ENCODE measurements at places on chromosomes 3 and 15. TPM values are rescaled to one million over a fixed set of nuclear protein-coding genes. Genes with fewer than 3 reads are reported as not detected.

Gene PRKCI
- 56.7 TPM for total RNA-seq

Gene SCN5A
- 2.7 TPM for total RNA-seq

Gene TICRR
- total RNA-seq, result 0.22 TPM

Gene SLC24A5
- total RNA-seq, result 0.89 TPM

DNA sequence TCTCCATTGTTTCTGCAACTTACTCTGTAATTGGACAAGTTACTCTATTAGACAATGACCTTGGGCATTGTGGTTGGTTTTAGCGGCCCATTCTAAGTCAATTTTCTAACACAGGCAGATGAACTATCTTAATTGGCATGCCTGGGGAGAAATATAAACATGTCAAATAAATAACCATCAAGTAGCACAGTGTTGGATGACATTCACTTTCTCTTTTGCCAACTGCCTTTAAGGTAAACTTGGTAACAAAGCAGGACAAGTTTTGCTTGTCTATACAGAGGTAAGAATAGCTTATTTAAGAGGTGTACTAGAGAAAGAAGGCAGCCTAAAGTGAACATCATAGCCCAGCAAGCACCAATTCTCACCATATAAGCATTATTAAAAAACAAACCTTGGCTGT, 599.6 kb downstream of the GBE1 start:
- no peak for DNase-seq

- no peak for DNase-seq
Measured at GRCh38 chr3:40701016-40701588, 176.3 kb downstream of the ZNF621 start.

DNA sequence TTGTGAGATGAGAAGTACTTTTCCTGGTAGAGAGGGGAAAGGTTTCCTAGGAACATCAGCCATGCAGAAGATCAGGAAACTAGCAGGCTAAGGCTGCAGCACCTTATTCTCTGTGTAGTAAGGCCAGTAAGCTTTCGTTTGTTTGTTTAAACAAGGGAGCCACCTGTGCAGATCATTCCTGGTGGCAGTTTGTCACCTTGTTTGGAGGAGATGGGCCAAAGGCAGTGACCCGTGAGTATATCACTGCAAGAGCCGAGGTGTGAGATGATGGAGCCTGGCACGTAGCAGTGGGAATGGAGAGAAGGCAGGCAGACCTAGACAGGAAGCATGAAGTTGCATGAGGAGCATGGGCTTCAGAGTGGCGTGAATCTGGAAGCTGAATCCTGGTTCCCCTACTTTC, 19.6 kb downstream of the ATG7 start:
- no peak for DNase-seq

GRCh38 chr15:44542596-44542995, 5.6 kb downstream of the EIF3J start:
- no peak for DNase-seq

DNA sequence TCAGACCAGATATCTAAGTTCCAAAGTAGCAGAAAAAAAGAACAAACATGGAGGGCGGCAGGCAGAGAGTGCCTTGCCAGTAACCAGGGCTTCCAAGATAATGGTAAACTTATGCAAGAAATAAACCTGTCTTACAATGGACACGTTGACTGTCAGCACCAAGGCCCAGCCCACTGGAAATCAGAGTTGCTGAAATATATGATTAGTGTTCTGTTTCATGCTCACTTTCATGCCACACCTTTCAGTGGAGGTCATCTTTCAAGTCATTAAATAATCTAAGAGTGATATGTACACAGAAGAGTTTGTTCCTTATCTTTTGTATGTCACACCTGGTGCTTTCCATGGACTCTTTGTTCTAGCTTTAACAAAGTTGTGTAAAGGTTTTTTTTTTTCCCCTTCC, 358.1 kb downstream of the MECOM start:
- DNase-seq, result no peak

GRCh38 chr3:188465311-188465710, 311.4 kb downstream of the LPP start:
- no peak for DNase-seq

DNA sequence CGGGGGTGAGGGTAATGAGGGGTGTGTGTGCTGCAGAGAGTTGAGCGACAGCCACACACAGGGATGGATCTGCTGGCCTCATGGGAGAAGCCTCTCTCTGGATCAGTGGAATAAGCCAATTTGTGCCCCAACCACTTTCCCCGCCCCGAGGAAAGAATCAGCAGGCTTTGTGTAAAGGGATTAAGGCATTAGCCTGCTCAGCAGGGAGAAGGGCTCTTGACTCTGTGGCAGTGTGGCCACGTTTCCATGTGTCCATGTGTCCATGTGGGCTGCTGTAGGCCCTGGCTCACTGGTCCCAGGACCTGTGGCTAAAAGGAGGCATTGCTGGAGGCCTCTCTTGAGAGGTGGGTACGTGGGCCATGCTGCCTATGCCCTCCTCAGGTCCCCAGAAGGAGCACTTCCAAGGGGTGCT, 104.7 kb downstream of the HMG20A start:
- peak; percentile 35 for DNase-seq

DNA sequence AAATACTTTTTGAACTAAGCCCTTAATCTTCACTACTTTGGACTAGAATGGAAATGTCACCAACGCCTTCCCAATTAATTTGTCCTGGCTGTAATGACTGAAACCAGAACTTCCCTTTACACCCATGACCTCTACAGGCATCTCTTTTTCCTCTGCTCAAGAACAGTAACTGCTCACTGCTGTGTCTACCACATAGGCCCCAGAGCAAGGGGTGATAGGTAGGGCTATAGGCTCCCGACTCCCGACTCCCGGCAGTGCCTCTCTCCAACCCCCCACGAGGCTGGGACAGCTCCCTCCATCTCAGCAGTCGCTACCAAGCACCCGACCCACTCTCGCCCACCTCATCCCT, 384 bp upstream of the LEKR1 start:
- DNase-seq, result no peak

DNA sequence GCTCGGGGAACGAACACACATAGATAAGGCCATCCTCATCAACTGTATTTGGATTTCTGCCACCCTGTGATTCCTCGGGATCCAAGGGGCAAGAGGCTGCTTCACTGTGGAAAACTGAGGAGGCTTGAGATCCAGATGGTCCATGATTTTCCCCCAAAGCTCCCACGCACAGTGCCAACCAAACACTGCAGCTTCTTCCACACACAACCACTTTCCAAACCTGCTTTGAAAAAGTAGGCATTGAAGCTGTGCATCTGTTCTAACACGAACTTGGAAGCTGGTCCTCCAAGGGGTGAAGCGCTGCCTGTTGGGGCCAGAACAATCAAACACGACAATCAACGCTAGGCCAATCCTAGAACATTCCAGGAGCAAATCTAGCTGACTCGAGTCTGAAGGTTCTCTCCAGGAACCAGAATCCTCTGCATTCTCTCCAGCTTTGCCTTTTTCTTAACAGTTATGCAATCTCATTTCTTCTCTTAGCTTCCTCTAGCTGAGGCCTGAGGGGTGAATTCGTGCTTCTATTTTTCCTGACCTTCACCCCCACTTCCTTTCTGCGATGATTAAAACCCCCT, 104.4 kb downstream of the LRRK1 start:
- peak; percentile 40 for DNase-seq

- no peak for DNase-seq
Measured at GRCh38 chr3:149949181-149949580, 21.5 kb downstream of the PFN2 start.

DNA sequence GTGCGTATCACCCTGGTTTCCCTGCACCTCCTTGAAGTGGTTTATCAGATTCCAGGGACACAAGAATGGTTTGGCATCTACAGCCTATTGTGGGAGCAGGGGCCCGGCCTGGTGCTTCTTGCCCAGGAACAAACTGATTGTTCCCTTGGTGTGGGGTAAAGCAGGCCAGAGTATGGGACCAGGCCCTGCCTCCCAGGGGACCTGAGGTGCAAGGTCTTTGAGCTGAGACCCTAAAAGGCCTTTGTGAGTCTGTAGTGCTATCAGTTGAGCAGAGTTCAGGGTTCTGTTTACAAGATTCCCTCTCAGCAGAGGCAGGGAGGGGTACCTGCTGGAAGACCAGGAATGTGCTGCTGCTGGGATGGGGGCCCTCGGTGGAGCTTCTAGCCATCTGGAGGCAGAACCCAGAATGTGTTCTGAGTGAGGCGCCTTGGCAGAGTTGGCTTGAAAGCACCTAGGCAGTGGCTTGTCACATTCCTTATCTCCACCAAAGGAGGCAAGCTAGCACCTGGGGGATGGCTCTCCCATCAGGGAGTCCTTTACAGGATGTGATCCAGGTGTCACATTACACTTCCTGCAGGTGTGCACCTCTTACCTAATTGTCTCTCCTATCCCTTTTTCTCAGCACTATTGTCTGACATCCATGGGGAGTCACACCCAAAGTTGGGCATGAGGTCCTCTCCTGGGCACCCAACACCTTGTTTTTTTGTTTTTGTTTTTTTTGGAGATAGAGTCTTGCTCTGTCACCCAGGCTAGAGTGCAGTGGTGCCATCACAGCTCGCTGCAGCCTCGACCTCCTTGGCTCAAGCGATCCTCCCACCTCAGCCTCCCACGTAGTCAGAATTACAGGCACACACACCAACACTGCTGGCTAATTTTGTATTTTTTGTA, 13.1 kb downstream of the FLNB start:
- no peak for DNase-seq
